Foreskin keratinocyte (primary cell): ENCODE measurements at places on chromosomes 6 and 20. TPM values are rescaled to one million over a fixed set of nuclear protein-coding genes. Genes with fewer than 3 reads are reported as not detected.

Gene MLN
- not detected in 2 replicates for polyA plus RNA-seq

Gene TFB1M
- polyA plus RNA-seq, result 19.8 and 23.2 TPM in 2 replicates

Gene STMND1
- not detected in 2 replicates for polyA plus RNA-seq

Gene ENPP5
- 0.41 and 0.43 TPM in 2 replicates for polyA plus RNA-seq

Gene SLC26A8
- polyA plus RNA-seq, result 0.01 and 0.13 TPM in 2 replicates

Gene ARHGAP18
- 12.4 and 15.7 TPM in 2 replicates for polyA plus RNA-seq

Gene BTN1A1
- polyA plus RNA-seq, result not detected in 2 replicates

Gene RSPO4
- 0.07 TPM in 1 of 2 replicates, not detected in the other for polyA plus RNA-seq

Gene DEFB115
- polyA plus RNA-seq, result not detected in 2 replicates

Gene DEFB124
- not detected in 2 replicates for polyA plus RNA-seq

Gene TTK
- polyA plus RNA-seq, result 9.9 and 14.4 TPM in 2 replicates

Gene NOTCH4
- 0.18 and 0.21 TPM in 2 replicates for polyA plus RNA-seq

Gene MAS1L
- polyA plus RNA-seq, result not detected in 2 replicates

Gene LINC00237
- not detected in 2 replicates for polyA plus RNA-seq

Gene PARD6B
- 1.0 and 1.1 TPM in 2 replicates for polyA plus RNA-seq

Gene EFHC1
- polyA plus RNA-seq, result 10.6 and 11.4 TPM in 2 replicates

Gene HSPA1B
- 54.9 and 76.7 TPM in 2 replicates for polyA plus RNA-seq

Gene TSHZ2
- 0.72 and 0.77 TPM in 2 replicates for polyA plus RNA-seq

Gene EPB41L1
- 0.50 and 0.69 TPM in 2 replicates for polyA plus RNA-seq

Gene BHLHE23
- not detected in 2 replicates for polyA plus RNA-seq

Gene CRIP3
- polyA plus RNA-seq, result 0.25 and 0.37 TPM in 2 replicates

Gene PGC
- not detected in 2 replicates for polyA plus RNA-seq

Gene SLC17A2
- not detected in 2 replicates for polyA plus RNA-seq

Gene AHI1
- polyA plus RNA-seq, result 2.5 and 4.0 TPM in 2 replicates

Gene UST
- polyA plus RNA-seq, result 6.7 and 7.6 TPM in 2 replicates

Gene FAM83C
- polyA plus RNA-seq, result 2.3 and 3.1 TPM in 2 replicates

Gene LY6G6C
- 0.28 and 0.44 TPM in 2 replicates for polyA plus RNA-seq

Gene BPIFA1
- polyA plus RNA-seq, result not detected in 2 replicates

Gene GGTLC1
- not detected in 2 replicates for polyA plus RNA-seq

Gene COL21A1
- polyA plus RNA-seq, result 0.02 and 0.18 TPM in 2 replicates

Gene MTFR2
- 10.3 and 14.2 TPM in 2 replicates for polyA plus RNA-seq

Gene SOX18
- polyA plus RNA-seq, result 0.03 and 0.04 TPM in 2 replicates

Gene EYA2
- polyA plus RNA-seq, result not detected in 2 replicates

Gene TUBB2B
- polyA plus RNA-seq, result 0.04 and 0.85 TPM in 2 replicates

Gene RIOK1
- polyA plus RNA-seq, result 11.8 and 14.7 TPM in 2 replicates

Gene AKAP12
- 1.1 and 4.3 TPM in 2 replicates for polyA plus RNA-seq

Gene BPIFB4
- not detected in 2 replicates for polyA plus RNA-seq

Gene OTOR
- not detected in 2 replicates for polyA plus RNA-seq

Gene INSM1
- not detected in 2 replicates for polyA plus RNA-seq

Gene DEFB132
- polyA plus RNA-seq, result not detected in 2 replicates

Gene IRAK1BP1
- polyA plus RNA-seq, result 1.9 and 2.0 TPM in 2 replicates

Gene TRIM10
- polyA plus RNA-seq, result not detected in 2 replicates

Gene SAMD3
- polyA plus RNA-seq, result 0.96 and 3.6 TPM in 2 replicates
